Hematopoietic multipotent progenitor cell (in vitro differentiated cells): ENCODE measurements at places on chromosomes 13 and 19.

DNA sequence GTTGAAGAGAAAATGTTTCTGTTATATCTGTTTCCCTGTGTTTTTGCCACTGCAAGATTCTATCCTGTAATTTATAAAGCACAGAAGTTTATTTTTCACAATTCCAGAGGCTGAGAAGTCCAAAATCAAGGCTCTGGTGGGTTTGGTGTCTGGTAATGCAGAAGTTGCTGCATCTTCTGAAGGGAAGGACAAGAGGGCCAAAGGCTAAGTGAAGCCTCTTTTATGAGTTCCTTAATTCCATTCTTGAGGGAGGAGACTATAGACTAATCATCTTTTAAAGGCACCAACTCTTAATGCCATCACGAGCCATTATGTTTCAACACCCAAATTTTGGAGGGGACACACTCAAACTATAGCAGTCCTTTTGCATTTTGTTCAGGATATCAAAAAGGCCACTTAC, 34.1 kb upstream of the WDFY2 start:
- DNase-seq, result no peak

DNA sequence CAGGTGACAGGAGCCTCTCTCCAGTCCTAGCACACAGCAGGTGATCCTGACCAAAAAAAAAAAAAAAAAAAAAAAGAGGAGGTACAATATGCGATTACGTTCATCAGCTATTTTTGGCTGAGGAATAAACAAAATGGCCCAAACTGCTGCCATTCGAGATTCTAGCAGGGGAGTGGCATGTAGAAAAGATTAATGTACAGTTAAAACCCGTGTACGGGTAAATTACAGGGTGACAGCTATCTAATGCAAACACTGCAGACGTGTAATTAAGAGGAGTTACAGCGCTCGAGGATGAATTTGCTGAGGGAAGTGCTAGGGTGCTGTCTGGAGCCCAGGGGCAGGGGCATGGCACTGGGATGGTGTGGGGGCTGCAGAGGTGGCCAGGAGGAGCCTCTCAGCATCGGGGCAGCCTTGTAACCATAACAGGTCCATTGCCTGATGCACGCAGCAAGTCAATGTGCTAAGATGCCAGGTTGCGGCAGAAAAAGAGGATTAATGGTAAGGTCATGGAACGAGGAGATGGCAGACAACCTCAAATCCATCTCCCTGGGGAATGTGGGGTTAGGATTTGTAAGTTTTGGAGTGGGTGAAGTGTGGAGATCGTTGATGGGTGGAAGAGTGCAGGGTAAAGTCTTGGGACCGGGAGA, 17.4 kb downstream of the CHST8 start:
- DNase-seq, result no peak

GRCh38 chr19:907183-907853, 5.7 kb downstream of the R3HDM4 start:
- DNase-seq, result peak; percentile 95

GRCh38 chr13:95289020-95289444, 12.2 kb downstream of the ABCC4 start:
- DNase-seq, result no peak

GRCh38 chr19:21505459-21506451, at the start of gene ZNF429:
ZNF429 (plus strand) TSS chr19:21505602; CDS start chr19:21505772, 170 bp downstream.
- DNase-seq, result peak; percentile 68

GRCh38 chr13:63448692-63449091, 2033.0 kb upstream of the PCDH20 start:
- no peak for DNase-seq

DNA sequence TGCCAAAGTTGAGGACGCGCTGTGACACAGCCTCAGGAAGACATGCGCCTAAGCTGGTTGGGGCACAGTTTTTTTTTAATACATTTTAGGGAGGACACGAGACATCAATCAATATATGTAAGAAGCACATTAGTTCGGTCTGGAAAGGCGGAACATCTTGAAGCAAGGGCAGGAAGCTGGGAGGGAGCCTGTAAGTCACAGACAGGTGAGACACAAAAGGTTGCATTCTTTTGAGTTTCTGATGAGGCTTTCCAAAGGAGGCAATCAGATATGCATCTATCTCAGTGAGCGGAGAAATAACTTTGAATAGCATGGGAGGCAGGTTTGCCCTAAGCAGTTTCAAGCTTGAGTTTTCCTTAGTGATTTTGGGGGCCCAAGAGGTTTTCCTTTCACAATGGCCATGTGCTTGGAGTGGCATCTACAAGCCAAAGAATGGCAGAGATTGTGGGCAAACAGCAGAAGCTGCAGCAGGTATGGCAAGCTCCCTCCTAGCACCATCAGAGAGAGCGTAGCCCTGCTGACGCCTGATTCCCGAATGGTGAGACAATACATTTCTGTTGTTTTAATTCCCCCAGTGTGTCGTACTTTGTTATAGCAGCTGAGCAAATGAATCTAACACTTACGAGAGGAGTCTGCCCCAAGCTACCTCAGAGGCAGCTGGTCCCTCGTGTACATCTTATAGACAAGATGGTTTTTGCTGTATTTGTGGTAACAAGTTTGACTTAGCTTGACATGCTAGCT, 99.5 kb upstream of the TMTC4 start:
- DNase-seq, result no peak

GRCh38 chr13:86906127-86906874, 764.9 kb upstream of the SLITRK5 start:
- DNase-seq, result no peak

DNA sequence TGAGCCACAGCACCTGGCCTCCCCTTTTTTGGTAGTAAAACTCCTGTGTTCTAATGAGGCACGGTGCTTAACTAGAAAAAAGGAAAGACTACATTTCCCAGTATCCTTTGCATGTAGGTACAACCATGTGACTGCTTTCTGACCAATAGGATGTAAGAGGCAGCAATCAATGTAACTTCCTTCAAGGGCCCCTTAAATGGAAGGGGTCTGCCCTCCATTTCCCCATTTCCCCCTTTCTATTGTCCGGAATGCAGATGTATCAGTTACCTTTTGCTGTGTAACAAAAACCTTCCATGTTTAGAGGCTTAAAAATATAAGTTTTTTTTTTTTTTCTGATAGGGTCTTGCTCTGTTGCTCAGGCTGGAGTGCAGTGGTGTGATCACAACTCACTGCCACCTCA, 2.2 kb downstream of the GPR32 start:
- peak; percentile 20 for DNase-seq

DNA sequence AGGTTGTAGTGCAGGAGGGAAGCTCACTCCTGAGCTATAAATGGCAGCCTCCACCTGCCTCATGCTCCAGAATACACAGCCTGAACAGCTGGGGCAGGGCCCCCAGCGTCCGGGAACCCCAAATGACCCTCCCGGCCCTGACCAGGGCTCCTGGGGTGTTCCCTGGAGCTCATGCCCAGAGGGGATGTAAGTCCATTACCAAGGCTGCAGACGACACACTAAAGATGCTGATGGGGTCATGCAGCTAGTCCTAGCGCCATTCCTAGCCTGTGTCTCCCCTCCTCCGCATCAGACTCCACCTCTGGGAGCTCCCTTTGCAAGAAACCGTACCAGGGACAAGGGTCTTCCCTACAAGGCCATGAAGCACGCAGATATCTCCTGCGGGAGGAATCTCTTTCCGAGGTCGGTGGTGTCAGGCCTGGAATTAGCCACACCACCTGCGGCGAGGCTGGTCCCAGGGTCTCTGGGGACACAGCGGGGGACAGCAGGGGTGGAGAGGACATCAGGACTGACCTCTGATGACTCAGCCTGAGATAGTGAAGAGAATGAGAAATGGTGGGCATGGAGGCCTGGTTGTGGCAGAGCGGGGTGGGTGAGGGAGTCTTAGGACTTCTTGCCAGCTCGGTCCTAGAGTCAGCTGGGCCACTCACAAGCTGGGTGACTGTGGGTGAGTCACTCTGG, 11.9 kb upstream of the TPM4 start:
- no peak for DNase-seq

- no peak for DNase-seq
These were observed 4.5 kb downstream of the SAE1 start for GRCh38 chr19:47135156-47135555.

DNA sequence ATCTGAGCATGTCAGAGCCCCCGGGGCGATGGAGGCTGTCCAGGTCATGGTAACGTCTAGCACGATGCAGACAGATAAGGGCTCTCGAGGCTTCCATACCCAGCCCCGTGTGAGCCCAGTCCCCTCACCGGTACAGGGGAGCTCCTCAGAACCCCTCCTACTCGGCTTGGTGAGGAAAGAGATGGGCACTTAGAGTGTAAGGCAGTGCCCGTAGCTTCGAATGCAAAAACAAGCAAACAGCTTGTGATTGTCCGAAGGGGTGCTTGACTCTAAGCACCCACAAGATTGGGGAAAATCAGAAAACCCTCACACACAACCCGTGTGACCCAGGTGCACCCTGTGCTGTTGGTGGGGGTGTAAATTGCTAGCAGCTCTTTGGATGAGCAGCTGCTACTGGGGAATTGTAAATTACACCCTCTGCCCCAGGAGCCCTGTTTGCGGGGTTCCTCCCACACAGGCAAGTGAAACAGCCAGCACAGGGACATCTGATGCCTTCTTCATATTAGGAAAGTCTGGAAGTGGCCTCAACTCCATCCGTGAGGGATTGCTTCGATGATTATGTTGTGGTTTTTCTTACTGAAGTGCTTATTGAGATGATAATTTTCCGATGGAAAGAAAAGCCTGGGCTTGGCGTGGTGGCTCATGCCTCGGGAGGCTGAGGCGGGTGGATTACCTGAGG, 918 bp upstream of the PSPN start:
- DNase-seq, result no peak

DNA sequence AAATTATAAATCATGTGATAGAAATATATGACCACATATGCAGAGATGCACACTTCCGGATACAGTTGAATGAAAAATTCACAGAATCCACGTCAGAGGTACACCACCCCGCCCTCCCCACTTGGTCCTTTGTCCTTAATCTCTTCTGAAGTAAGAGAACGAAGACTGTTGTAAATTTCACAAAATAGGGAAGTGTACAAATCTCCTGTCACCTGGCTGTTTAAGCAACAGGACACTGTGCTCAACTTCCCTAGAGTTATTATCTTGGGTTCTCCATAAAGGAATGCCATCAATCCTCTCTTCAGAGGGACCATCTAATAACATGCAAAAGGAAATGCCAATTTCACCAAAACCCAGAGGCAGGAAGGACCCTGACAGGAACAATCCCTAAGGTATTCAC, 10.5 kb upstream of the CEACAM6 start:
- DNase-seq, result peak; percentile 76

- peak; percentile 83 for DNase-seq
These were observed 2.9 kb downstream of the WDR83 start for GRCh38 chr19:12669270-12670158.

GRCh38 chr13:110312339-110313031, 5.4 kb downstream of the COL4A2 start:
- DNase-seq, result no peak

GRCh38 chr19:18793144-18794028, 2.3 kb upstream of the COMP start:
- no peak for DNase-seq

DNA sequence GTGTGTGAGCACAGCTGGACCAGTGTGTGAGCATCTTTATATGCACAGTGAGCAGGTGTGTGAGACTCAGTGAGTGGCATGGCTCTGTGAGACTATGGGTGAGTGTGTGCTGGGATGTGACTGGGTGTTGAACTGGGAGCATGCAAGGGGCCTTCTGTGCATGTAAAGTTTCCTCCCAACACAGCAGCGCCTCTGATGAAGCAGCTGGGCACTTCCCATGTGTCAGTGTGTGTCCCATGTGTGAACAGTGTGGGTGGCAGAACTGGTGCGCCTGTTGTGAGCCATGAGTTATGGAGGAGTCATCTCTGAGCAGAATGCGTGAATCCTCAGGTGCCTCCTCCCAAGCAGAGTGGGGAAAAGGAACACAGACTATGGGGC, 24.1 kb downstream of the LGALS16 start:
- DNase-seq, result no peak

DNA sequence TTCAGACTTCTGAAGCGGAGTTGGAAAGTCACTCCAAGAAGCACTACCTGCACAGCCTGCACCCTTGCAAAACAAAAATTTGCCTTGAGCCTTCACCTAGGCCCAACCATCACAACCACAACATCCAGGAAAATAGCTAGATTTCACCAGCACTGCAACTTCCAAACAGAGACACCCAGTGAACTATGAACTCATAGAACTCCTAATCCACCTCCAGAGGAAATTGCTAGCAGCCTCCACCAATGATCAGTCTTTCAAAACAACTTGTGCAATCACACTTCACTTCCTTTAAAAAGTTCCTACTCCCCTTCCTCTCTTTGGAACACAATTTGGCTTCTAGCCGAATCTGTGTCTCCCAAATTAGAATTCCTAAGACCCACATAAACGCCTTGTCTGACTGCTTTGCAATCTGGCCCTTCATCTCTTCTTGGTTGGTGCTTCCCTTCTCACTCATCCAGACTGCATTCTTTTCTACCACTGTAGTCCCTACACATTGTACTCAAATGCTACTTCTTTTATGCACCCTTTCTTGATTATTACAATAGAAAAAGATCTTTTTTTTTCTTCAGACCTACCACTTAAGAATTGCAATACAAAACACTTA, 489.2 kb upstream of the ARGLU1 start:
- no peak for DNase-seq

DNA sequence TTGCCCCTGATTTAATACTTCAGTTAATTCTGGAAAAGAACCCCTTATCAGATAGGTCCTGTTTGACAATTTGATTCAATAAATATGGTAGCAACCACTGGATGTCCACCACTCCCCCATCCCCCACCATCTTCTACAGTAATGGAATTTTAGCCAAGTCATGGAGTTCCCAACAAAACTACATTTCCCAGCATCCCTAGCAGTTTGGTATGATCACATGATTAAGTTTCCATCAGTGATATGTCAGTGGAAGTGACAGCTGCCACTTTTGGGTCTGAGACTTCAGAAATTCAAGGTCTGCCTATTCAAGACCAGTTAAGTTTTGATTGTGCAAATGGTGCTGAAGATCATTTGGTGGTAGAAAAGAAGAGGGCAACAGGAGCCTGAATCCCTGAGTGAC, 85.5 kb downstream of the CACNA1A start:
- DNase-seq, result no peak

DNA sequence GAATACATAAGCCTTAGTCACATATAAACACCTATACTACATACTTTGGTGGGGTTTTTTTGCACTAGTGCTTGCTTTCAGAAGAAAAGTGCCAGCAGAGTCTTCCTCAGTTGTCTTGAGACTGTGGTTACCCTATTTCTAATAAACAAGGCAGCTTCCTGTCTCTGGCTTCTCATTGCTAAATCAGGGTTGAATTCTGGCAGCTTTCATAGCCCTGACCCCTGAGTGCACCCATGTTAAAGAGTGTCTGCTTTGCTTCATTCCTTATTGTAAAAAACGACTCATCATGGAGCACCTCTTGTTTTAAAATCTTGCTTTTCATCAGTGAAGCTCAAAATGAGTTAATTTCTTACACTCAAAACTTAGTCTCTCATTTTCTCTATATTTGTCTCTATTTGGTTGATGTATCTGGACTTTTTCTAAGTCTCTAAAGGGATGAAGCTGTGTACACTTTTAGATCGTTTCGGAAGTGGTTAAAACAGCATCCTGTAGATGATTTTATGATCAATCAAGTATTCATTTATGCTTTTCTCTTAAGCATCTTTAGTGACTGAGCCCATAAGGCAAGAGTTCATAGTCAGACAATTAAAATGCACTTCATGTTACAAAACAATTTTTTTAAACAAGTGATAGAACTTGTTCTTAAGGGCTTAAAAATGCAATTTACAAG, 72.1 kb downstream of the KLF12 start:
- DNase-seq, result no peak

GRCh38 chr13:49584771-49585182, 581 bp downstream of the RCBTB1 start:
- DNase-seq, result no peak

- DNase-seq, result no peak
These were observed 67.9 kb upstream of the ZNF724 start for GRCh38 chr19:23318143-23318542.
